ENCODE measurements at places on chromosomes 11 and 22.

- peak; percentile 33 for DNase-seq
Observed at GRCh38 chr11:72684236-72684912, 10.2 kb upstream of the PDE2A start.

- no peak for DNase-seq
Observed at GRCh38 chr22:26205494-26205893, 36.2 kb downstream of the SEZ6L start.

DNA sequence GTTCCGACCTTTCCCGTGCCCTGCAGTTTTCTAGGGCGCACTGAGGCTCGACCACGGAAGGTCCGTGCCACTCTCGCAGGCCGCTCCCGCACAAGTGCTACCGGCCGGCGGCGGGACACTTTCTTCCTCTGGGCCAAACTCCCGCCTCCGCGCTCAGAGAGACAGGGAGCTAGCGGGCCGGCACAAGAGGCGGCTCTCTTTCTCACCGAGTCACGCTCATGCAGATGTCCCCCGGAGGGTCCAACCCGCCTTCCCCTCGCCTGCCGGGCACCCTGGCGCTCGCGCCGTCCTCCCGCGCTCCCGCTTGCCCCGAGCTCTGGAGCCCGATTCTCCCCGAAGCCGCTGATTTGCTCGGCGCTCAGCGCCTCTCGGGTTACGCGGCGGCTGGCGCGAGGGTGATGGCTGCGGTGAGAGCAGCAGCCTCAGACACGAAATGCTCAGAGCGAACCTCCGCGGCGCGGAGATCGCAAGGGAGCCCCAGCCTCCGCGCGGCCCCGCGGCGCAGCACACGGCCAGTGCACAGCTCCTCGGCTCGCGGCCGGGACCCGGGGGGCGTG lies 1.0 kb downstream of the LMO1 start:
- no peak for DNase-seq

GRCh38 chr11:65663639-65664200 lies 1.0 kb upstream of the RELA start:
- peak; percentile 55 for DNase-seq

GRCh38 chr11:30128269-30128932 lies 102.4 kb upstream of the FSHB start:
- DNase-seq = no peak

DNA sequence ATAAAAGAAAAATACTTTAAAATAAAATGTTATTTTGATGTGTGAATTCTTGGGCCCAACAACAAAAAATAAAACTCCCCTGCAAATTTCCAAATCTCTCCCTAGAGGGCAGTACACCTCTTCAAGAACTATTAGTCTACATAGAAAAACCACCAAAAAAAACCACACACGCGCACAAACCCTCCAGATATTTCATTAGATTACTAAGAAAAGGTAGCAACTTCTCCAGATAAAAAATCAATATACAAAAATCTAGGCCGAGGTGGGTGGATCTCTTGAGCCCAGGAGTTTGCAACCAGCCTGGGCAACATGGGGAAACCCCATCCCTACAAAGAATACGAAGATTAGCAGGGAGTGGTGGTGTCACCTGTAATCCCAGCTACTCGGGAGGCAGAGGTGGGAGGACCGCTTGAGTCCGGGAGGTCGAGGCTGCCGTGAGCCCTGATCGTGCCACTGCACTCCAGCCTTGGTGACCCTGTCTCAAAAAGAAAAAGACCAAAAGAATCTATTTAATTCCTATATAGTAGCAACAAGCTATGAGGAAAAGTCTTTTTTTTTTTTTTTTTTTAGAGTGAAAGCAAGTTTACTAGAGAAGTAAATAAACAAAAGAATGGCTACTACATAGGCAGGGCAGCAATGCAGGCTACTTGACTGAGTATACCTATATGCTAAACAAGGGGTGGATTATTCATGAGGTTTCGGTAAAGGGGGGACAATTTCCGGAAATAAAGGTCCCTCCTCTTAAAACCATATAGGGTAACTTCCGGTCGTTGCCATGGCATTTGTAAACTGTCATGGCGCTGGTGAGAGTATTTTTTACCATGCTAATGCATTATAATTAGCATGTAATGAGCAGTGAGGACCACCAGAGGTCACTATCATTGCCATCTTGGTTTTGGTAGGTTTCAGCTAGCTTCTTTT lies 13.1 kb downstream of the B3GNT6 start:
- DNase-seq = peak; percentile 96

GRCh38 chr11:104725796-104726408 lies 172.4 kb downstream of the CASP12 start:
- DNase-seq = no peak

GRCh38 chr22:29574762-29575450 lies 6.0 kb downstream of the NIPSNAP1 start:
- no peak for DNase-seq

DNA sequence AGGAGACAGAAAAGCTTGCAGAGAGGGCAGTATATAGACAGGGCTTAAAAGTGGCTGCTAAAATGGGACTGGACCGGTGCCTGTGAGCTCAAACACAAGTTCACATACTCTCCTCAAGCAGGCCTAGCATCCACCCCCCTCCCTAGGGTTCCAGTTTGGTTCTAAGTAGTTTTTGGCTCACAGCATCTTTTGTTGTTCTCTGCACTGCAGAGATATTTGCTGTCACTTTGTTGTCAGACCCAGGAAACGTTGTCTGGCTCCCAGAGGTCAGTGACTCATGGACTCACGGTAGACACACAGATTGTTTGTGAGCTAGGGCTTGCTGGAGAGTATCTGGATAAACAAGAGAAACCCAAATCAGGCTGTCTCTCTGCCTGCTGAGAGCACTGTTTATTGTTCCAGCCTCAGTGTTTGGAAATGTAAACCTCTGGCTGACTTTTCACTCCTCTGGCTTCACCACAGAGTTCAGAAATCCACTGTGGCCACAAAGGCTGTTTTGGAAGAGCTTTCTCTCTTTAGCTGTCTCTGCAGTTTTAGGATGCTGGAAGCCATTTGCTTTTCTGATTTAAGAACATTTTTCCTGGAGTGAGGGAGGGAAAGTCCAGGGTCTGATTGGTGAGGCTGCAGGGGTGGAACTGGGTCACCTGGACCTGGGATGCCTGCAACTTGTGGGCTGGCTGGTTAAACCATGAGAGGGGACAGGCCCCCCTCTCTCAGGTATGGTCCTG lies 303.7 kb upstream of the PLET1 start:
- no peak for DNase-seq

- peak; percentile 8 for DNase-seq
Observed at GRCh38 chr11:65362320-65362931, 7.9 kb downstream of the TIGD3 start.

DNA sequence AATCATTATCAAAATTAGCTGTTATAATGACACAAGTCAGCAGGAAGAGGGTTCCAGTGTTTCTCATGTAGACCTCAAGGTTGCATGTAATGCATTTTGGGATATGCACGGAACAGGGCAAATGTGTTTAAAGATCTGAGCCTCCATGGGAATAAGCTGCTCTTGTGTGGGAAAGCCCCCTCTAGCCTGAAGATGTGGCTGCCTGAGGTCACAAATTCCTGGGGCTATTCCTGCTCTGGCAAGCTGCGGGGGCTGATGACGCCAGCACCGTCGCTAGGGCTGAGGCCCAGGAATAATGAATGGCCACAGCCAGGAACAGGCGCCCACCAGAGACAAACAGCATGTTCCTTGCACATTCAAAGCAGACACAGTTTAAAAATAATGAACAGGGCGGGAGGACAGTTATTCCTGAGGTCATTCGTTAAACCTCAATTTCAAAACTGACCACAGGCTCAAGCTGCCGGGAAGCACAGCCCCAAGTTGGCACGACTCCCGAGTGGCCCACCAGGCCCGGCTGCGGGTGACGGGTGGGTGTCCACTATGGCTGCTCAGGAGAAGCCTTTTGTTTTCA lies 11.7 kb downstream of the OSBPL5 start:
- DNase-seq = no peak
